NCI-H2081 (cell line): ENCODE measurements at places on chromosomes 3 and 15.

- DNase-seq = peak; percentile 94
Observed at GRCh38 chr3:168249550-168250414, 154.1 kb upstream of the GOLIM4 start.

DNA sequence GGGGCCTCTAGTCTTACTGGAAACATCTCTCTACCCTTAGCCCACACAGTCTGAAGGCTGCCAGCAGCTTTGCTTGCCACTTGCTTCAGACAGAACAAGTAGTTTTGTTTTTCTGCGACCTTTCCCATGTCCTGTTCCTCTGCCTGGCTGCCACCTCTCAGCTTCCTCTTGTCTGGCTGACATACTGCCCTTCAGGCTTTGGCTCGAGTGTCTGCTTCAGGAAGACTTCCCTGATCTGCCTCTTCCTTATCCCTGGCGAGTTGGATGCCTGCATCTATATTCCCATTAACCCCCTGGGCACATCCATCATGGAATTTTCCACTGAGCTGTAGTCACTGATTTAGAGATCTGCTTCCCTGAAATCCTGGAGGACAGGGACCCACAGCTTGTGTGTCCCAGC is 25.1 kb upstream of the CPNE9 start:
- no peak for DNase-seq

DNA sequence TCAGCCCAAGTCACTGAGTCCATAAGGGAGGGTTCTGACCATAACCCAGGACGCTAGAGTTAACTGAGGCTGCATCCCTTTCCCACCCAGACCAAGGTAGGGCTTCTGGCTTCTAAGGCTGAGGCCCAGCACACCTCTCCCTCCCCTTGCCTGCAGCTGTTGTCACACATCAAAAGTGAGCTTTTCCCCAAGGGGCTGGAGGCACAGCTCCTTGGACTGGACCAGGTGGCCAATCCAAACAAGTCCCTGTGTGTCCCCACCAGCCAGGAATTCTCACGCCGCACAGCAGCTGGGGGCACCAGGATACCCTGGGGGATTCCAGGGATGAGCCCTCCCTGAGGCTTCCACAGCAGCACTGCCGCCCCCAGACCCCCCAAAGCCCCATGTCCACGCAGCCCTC is 22.3 kb upstream of the ISLR2 start:
- DNase-seq = no peak

GRCh38 chr3:154904328-154904727 is 175.8 kb upstream of the MME start:
- no peak for DNase-seq

DNA sequence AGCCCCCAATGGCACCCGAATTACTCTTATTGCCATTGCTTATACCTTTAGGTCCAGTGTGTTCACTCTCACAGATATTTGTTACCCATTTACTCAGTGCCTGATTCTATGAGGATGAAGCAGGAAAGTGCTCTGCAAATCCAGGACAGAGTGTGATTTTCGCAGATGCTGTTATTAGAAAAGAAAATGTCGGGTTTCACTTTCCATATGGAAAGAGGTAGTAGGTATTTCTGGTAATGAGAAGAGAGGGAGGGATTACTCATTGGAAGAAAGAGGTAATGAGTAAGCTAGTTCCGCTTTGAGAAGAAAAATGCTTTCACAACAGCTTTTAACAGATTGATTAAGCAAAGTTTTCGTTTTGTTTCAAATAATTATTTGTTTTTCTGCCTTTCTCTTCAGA is 336.3 kb upstream of the CFAP20DC start:
- no peak for DNase-seq

DNA sequence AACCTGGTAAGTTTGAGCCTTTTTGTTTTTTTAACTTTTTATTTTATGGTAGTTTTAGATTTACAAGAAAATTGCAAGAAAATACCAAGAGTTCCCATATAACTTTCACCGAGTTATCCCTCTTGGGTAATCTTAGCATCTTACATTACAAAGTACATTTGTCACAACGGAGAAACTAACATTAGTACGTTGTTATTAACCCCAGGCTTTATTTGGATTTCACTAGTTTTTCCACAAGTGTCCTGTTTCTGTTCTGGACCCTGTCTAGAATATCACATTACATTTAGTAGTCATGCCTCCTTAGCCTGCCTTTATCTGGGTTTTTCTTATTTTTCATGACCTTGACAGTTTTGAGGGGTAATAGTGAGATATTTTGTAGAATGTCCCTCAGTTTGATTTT is 53.5 kb upstream of the KPNA4 start:
- DNase-seq = no peak

GRCh38 chr15:89112341-89112971 is 24.2 kb downstream of the ABHD2 start:
- DNase-seq = no peak

- DNase-seq = no peak
Observed at GRCh38 chr3:78721771-78722543, 1045.8 kb downstream of the ROBO1 start.

DNA sequence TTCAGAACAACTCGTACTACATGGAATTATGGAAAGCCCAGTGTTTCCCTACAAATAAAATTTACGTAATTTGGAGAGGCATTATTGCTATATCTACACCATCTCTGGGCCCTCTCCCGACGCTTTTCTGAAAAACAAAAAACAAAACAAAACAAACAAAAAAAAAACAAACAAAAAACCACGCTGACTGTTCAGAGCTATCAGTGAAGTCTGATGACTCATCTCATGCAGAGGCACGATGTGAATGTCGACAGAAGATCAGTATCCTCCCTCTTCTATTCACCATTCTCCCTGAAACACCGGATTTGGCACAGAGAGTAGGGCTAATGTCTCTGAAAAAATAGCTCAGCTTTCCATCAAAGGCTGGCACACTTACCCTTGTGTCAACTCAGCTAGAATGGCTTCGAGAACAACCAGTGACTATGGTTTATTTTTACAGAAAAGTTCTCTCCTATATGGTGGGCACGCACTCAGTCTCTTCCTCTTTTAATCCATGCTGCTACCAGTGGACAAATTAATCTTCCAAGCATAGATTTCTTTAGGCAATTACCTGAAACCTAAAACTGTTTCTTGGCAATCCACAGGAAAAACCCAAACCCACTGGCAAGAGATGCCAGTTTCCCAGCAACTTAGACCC is 1.5 kb downstream of the CRBN start:
- no peak for DNase-seq

- DNase-seq = no peak
Observed at GRCh38 chr15:68697711-68698690, 119.2 kb downstream of the CORO2B start.

DNA sequence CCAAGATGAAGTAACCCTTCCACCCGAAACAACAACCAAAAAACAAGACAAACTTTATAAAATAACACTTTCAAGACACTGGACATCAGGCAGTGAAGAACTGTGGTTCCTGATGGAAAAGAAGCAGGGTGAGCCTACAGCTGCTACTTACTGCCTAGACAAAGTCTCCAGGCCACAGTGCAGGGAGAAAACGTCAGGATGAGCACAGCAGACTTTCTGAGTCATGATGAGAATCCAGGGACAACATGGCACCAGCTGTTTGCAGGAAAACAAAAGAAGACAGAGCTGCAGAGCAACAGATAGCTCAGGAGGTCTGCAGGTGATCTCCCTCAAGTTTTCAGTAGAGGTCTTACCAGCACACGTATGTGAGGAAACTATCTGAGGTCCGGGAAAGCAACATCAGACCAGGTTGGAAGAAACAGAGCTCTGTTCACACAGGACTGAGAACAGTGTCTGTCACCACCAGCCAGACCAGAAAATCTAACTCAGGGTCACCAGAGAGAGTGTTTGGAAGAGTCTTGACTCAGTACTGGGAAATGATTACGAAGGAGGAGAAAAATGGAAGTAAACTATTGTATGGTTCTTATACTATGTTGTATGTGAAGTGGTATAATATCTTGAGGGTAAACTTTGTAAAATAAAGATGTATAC is 108.9 kb downstream of the ANO10 start:
- no peak for DNase-seq

GRCh38 chr3:17111586-17111985 is 226.8 kb downstream of the PLCL2 start:
- no peak for DNase-seq

DNA sequence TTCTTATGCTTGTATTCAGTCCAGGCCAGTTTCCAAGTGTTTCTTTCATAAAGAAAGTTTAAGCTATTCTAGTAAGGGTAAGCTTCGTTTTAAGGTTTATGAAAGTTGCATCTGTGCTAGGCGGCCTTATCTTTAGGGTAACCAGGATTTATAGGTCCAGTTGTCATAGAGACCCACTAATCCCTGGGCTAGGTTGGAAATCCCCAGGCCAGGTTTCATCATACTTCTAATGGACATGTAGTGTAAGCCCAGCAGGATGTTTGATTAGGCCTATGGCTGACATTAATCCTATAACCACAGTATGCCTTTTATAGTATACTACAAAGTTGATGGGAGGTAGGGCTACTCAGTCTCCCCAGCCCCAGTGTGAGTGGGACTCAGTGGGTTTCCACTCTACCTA is 312.4 kb downstream of the CACNA2D3 start:
- no peak for DNase-seq

DNA sequence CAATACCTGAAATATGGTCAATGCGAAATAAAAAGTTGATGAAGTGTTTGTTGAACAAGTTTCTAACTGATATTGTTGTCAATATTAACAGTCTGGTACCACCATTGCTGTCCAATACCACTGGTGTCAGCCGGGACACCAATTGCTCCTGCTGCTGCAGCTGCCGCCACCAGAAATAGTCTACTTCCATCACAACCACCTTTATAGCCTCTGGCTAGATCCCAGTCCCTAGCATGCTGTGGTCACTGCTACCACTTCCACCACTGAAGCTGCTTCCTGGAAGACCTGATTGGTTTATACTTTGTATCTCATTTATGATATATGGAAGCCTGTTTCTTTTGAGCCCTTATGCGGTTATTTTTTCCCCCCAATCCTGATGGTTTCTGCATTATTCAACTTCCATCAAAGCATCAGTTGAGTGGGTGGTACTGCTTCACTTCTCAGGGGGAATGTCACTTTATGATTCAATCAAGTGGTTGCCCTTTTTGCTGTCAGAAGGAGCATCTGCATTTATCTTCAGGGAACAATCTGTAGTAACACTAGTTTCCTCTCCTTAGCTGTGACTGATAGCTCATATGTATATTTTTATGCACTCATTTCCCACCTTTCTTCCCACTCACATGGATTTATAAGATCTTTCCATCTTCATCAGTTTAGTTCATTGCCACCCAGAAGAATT is 11.7 kb downstream of the LNP1 start:
- no peak for DNase-seq

DNA sequence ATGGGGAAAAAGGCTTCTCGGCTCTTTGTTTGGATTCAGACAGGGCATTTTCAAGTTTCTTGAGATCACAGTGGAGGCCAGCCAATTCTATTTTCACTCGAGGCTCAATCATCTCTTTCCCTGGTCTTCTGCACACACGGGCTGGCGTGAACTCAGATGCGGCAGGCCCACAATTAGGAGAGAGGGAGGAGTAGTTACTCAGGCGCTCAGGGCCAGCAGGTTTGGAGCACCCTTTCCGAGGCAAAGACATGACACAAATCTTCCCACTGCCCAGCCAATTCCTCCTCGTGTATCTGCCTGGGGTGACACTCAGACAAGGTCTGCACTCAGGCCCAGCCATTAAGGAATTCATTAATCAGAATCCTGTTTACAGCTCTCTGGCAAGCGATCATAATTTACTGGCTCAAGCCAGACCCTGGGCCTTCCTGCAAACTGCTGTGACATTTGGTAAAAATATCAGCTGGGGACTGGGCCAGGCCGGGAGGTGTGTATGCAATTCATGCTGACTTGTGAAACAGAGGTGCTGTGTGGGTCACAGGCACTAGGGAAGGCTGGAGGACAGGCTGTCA is 68.1 kb upstream of the TLE3 start:
- DNase-seq = no peak

- DNase-seq = no peak
Observed at GRCh38 chr15:83012076-83012426, 612 bp upstream of the C15orf40 start.

GRCh38 chr3:113948015-113948917 is 453 bp downstream of the ZDHHC23 start:
- peak; percentile 52 for DNase-seq

- DNase-seq = no peak
Observed at GRCh38 chr15:87860743-87861142, 395.8 kb downstream of the NTRK3 start.

DNA sequence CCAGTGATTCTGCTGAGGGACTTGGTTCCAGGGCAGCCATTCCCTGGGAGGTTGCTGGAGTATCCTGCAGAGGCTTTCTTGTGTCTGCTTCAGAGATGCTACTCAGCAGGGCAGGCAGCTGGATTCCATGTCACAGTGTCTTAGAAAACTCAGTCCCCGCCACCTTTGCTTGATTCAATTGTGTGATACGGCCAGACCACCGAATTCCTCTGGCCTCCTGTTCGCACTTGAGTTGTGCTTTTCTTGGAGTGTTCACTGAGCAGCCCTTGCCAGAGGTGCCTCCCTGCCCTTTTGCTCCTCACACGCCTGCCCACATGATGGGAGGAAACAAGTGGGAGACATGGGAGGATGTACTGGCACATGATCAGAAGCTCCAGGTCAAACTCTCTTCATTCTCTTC is 19.6 kb upstream of the SHC4 start:
- no peak for DNase-seq

DNA sequence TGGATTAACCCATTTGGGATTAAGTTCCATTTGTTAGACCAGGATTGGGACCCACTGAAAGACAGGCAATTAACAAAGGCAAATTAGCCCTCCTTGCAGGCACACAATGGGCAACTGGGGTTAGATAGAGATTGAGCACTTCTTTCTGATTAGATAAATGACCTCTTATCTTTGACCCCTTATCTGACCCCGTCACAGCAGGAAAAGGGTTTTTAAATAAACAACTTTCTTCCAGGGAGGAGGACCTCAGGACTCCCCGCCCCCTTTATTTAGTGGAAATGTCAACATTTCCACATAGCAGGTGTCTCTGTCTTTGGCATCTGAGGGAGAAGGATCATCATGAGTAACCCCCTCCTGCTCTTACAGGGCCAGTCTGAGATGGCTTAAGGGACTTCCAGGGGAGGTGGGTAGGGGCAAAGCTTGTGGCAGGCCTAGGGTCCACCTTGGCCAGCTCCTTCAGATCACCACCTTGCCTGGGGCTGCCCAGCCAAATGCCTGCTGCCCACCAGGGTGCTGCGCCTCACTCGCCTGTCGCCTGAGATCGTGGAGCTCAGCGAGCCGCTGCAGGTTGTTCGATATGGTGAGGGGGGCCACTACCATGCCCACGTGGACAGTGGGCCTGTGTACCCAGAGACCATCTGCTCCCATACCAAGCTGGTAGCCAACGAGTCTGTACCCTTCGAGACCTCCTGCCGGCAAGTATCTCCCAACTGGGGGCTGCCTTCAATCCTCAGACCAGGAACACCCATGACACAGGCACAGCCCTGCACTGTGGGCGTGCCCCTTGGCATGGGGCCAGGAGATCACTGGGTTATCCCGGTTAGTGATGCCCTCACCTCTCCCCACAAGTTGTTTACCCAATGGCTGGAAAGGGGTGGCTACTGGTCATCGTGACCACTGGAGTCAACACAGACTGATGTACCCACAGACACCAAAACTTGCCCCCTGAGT is 2.6 kb upstream of the WDR6 start:
- DNase-seq = no peak

DNA sequence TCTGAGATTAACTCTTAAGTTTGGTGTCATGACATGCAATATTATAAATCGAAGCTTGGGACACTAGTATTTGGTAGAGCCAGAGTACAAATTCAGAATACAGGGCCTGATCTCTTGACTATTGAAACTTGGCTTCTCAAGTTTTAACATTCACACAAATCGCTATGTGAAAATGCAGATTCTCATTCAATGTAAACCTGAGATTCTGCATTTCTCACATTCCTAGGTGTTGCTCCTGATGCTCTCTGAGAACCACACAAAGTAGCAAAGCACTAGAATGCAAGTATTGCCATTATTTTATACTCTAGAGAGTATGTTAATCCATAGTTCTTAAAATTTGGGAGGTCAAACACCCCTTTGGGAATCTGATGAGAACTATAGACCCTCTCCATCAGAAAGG is 47.9 kb downstream of the WDR49 start:
- DNase-seq = no peak
